Esophagus mucosa (tissue), 1 donor: ENCODE measurements at places on chromosomes 16 and 17. TPM values are rescaled to one million over a fixed set of nuclear protein-coding genes. Genes with fewer than 3 reads are reported as not detected.

The SLC35G6 gene
- total RNA-seq = not detected

The RAB26 gene
- 6.0 TPM for total RNA-seq

- no peak for ATAC-seq
These were observed 129.8 kb downstream of the NTN1 start for GRCh38 chr17:9151091-9151490.

DNA sequence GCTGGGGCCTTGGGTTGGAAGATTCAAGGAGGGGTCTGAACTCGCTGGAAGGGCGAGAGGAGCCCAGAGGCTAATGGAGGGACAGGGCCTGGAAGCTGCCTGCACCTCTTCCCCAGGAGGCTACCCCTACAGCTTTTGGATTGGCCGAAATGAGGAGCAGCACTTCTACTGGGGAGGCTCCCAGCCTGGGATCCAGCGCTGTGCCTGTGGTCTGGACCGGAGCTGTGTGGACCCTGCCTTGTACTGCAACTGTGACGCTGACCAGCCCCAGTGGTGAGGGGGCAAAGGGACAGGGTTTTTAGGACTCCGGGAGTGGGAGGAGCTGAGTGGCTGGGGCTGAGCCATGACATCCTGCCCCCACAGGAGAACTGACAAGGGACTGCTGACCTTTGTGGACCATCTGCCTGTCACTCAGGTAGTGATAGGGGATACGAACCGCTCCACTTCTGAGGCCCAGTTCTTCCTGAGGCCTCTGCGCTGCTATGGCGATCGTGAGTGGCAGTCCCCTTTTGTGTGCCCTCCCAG, 8.8 kb downstream of the CNTNAP1 start:
- no peak for ATAC-seq

DNA sequence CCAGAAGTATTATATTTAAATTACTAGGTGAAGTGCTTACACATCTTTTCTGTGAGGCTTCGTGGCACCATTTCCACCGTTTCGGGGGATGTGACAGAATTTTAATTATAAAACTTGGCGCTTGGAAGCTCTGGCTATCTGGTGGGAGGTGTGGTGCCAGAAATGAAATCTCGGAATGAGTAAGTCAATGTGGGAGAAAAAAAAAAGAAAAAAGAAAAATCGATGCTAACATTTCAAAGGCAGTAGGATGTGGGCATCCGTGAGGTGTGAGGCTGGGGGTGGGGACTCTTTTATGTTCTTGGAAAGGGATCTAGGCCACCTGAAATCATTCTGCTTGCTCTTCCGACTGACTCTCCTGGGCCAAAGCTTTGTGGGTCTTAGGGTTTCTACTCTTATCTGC, 21.9 kb downstream of the CPPED1 start:
- ATAC-seq = no peak

GRCh38 chr17:31167111-31167510, 72.3 kb downstream of the NF1 start:
- ATAC-seq = no peak

DNA sequence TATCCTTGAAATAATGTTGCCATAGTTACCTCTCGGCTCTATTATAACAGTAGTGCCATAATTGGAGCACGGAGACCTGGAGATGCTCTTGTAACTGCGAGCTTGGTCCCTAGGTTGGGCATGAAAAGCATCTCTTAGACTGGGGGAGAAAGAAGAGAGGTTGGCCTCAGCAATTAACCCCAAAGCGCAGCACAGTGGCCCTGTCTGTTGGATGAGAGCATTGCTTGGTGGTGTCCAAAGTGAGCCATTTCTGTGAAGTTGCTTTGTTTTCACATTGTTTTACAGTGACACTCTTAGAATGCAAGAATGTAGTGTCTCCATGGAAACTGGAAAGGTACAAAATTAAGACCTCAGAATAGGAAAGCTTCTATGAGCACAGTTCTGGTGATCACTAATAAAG, 660.7 kb upstream of the EEF2KMT start:
- ATAC-seq = no peak

The C17orf100 gene
- total RNA-seq = 1.7 TPM

DNA sequence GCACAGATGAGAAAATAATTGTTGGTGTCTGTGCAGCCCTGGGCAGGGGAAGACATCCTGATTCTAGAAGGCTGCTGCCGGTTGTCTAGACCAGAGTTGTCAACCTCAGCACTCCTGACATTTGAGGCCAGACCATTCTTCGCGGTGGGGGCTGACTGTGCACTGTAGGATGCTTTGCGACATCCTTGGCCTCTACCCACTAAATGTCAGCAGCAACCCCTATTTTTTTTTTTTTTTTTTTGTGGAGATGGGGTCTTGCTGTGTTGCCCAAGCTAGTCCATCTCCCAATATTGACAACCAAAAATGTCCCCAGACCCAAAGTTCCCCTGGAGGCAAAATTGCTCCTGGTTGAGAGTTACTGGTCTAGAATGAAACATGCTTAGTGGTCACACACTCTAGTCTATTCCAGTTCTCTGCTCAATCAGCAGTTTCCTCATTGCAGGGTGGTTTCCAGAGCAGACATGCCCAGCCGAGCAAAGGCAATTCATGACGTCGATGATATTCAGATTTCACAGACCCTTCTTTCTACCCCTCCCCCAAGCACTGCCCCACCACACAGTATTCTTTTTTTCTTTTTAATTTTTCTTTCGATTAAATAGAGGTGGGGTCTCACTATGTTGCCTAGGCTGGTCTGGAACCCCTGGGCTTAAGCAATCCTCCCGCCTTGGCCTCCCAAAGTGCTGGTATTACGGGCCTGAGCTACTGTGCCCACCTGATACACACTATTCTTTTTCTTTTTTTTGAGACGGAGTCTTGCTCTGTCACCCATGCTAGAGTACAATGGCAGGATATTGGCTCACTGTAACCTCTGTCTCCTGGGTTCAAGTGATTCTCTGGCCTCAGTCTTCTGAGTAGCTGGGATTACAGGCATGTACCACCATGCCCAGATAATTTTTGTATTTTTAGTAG, 9.0 kb downstream of the C17orf99 start:
- peak; percentile 47 for ATAC-seq

GRCh38 chr17:40312893-40313667, 4.1 kb downstream of the RARA start:
- no peak for ATAC-seq

The ACSM3 gene
- 1.5 TPM for total RNA-seq

GRCh38 chr17:7023576-7024401, 939 bp downstream of the BCL6B start:
- ATAC-seq = peak; percentile 80

The NLK gene
- total RNA-seq = 6.7 TPM

The SLFN14 gene
- not detected for total RNA-seq

The SCARF1 gene
- 2.3 TPM for total RNA-seq

DNA sequence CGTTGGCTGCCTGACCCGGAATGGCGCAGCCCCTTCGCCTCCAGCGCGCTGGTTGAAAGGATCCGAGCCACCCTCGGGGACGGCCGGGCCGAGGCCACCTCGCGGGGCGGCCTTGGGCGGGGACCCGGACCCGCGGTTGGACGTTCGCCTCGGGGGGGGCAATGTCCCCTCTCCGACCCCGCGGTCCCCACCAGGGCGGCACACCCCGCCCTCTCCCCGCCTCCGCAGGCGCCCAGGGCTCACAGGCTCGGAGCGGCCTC, 1.0 kb upstream of the SOX8 start:
- ATAC-seq = peak; percentile 11

The TMEM238L gene
- 2.3 TPM for total RNA-seq

DNA sequence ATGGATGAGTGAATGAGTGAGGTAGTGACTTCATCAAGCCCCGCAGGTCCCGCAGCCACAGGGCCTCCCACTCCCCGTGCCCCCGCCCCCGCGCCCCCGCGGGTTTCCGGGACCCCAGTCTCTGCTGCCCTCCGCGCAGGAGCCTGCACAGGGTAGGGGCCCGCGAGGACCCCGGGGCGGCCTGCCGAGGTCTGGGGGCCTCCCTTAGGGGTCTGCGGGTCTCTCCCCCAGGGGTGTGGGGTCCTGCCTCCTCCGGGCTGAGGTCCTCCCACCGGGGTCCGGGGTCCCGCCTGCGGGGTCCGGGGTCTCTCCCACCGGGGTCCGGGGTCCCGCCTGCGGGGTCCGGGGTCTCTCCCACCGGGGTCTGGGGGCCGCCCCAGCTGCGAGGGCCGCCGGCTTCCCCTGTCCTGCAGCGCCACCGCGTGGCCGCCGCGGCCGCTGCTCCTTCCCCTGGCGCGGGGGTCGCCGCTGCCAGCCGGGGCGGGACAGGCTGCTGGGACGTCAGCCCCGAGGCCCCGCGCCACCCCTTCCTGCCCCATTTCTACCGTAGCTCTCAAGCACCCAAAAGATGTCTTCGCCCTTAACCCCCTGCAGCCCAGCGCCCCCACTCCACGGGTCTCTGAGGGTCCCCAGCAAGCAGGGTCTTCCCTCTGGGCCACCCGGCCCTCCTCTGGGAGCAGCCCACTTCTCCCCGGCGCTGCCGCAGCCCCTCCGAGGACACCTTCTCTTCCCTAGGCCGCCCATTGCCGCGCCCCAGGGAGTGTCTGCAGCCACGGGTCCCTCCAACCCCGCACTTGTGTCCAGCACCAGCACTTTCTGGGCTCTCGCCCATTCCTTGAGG, 10.4 kb upstream of the CHMP6 start:
- peak; percentile 27 for ATAC-seq

DNA sequence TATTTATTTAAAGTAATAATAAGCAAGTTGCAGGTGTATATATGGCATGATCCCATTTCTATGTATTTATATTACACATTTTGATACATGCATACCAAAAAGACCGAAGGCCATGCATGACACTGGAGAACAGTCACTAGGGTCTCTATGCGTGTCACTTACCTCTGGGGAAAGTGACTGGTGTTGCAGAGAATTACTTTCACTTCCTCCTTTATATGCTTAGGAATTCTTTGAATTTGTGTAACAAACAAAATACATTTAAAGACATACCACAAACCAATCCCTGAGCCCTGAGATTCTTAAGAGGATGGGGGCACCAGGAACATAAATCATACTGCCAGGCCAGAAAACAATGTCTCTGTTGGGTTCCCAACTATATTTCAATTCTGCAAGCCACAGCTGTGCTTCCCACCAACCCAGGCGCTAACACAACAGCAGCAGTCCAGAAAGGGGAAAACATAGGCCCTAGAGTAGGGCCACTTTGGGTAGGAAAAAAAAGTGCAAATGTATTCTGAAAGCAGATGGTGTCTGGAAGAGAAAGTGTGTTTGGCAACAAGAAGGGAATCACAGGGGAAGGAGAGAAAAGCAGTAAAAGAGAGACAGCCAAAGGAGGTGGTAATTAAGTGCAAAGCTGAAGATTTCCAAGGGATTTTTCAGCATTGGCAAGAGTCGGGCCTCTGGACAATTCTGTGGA, 24.5 kb upstream of the HYDIN start:
- no peak for ATAC-seq

DNA sequence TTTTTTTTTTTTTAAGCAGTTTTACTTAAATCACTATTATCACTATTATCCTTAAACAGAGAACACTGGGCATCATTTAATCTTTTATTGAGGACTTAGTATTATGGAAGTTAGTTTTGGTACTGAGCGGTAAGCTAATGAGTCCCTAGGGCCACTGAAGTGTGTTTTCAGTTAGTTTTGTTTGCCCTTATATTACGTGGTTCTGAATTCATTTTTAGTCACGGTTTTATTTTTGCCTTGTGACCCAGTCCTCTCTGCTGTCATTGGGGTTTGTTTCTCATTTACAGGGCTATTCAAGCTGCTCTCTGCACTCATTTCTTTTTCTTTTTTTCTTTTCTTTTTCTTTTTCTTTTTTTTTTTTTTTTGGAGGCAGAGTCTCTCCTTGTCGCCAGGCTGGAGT, 17.3 kb downstream of the RABEP1 start:
- no peak for ATAC-seq

DNA sequence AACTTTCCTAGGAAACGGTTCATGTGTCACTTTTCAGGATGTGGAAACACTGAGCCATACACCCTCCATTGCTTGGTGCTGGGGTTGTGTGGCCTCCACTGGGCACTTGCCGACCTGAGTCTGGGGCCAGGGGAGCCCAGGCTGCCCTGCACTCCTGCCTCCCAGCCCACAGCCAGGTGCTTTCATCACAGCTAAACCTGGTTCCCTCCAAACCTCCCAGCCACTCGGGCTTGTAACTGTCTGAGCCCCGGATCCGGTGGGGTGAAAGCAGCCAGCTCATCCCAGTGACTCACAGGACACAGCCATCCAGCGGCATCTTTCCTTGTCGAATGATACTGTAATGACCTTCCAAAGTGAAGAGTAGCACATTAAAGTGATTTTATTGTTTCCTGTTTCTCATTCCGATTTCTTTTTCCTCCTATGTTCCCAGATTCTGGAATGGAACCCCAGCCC, 19.8 kb downstream of the CARHSP1 start:
- peak; percentile 45 for ATAC-seq

The HIC1 gene
- 2.3 TPM for total RNA-seq

- no peak for ATAC-seq
These were observed 41.9 kb upstream of the SKAP1 start for GRCh38 chr17:48471817-48472410.

The OTOP2 gene
- total RNA-seq = 0.36 TPM

GRCh38 chr16:68508013-68508412, 31.1 kb upstream of the ZFP90 start:
- no peak for ATAC-seq

DNA sequence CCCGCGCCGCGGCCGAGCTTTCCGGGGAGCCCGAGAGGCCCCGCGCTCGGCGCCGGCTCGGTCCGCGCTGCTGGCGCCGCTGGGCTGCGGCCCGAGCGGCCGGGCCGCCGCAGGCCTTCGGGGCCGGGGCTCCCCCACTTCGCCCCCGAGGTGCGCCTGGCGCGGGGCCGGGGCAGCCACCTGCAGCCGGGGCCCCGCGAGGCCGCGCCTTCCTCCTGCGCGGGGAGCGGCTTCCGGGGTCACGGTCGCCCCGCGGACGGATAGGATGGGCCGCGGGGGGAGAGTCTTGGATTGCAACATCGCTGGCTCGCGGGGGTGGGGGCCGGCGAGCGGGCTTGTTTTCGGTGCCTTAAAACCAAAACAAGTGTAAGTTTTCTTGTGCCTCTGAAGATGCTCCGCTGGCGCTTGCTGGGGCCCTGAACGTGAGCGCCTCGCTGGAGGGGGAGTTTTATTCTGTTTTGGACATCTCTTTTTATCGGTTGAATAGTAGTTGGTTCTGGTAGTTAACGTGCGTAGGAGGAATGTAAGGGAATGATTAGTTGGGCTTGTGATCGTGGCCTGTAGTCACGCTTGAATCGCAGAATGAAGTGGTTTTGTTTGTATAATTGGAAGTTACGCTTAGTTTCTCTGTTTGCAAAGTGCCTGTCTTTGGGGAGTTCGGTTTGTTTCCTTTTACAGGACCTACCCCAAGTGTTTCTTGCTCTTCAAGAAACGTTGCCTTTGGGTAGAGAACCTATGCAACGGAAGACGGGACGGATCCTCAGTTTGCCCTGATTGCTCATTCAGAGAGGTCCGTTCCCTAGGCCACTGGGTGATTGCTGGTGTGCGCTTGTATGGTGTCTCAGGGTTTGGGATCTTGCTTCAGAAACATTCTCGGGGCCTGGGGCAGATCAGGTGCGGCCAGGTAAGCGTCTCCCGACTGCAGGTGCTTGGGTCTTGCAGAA, 724 bp downstream of the UBE2I start:
- no peak for ATAC-seq

GRCh38 chr16:14454391-14454790, 175.7 kb downstream of the PARN start:
- ATAC-seq = no peak

- ATAC-seq = no peak
These were observed 577.9 kb upstream of the CDH5 start for GRCh38 chr16:65788434-65789140.
